ENCODE measurements at places on chromosomes 1 and 21.

DNA sequence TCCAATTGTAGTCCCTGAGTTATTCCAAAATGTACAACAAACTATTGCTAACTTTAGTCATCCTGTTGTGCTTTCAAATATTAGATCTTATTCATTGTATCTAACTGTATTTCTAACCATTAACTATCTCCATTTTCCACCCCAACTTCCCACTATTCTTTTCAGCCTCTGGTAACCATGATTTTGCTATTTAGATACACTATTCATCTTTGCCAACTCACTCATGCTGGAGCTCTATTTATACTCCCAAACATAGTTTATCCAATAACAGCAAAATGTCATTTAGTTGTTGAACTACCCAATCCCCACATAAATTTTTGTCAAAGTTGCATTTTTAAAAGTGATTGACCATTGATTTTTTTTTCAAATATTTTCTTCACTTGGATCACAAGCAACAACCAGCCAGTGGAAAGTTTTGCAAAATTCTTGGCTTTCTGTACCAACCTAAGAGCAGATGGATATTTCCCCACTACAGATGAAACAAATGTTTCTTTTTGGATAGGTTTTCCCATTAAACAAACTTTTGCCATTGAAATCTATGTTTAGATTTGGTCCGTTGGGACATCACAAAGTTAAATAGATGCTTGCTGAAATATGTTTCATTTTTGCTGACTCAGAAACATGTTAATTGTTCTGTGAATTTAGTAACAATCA lies 866.0 kb downstream of the LTN1 start:
- no peak for DNase-seq

GRCh38 chr1:217889401-217889800 lies 258.3 kb downstream of the SPATA17 start:
- DNase-seq: peak; percentile 3

DNA sequence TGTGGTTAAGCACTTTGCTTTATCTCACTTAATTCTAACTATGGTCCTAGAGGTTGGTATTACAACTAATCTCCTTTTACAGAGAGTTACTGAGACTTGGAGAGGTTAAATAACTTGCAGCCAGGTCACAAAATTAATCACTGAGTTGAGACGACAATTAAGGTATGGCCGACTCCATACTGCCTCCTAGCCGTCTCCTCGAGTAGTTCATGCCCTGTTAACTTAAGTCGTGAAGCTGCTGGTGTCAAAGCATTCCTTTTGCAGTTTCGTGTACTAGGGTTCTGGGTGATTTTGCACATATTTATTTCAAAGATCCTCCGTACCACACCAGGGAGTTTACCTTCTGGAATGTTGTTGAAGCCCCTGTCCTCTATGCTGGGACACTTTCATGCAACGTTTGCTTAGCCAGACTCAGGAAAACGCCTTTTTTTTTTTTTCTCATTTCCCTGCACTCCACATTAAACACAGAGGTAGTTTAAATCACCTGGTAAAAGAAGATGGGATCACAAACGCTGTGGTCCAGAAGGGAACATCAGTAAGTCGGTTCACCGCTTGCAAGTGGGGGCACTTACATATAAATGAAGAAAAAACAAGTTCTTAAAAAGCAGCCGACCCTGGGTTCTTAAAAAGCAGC lies 570 bp upstream of the NEK7 start:
- peak; percentile 91 for DNase-seq

GRCh38 chr1:97277891-97278654 lies 556.5 kb downstream of the PTBP2 start:
- no peak for DNase-seq

DNA sequence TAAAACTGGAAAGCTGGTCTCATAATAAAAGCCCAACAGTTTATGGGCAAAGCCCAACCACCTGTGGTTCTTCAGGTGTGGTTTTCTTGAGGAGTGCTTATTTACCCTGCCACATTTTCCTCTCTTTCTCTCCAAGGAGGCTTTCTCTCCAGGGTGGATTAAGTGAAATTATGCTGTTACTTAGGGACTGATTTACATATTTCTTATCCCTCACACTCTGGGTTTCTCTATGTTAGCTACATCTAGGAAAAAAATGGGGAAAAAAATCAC lies 4.8 kb downstream of the TBX19 start:
- no peak for DNase-seq

DNA sequence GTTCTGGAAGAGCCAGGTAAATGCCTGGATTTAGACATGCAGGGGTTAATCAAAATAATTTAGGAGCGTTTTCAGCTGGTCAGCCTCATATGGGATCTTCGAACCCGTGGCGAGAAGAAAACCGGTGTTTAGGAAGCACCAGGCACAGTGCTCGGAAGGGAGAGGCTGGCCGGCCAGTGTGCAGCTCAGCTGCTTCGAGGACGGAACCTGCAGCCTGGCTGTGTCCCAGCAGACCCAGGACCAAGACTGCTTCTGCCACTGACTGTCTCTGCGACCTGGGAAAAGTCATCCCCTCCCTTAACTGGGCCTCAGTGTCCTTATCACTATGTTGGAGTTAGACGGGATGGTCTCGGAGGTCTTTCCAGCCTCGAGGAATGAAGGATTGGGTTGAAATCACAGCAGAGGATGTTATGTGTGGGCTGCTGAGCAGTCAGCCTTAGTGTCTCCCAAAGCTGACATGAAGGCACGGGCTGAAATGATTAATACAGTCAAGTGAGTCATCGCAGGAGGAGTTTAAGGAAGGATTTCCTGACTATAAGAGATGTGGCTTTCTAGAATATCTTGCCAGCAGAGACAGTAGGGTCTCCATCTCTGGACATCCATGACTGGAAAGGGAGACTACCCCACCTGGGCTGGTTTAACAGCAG lies 20.8 kb downstream of the PPFIA4 start:
- DNase-seq: no peak

DNA sequence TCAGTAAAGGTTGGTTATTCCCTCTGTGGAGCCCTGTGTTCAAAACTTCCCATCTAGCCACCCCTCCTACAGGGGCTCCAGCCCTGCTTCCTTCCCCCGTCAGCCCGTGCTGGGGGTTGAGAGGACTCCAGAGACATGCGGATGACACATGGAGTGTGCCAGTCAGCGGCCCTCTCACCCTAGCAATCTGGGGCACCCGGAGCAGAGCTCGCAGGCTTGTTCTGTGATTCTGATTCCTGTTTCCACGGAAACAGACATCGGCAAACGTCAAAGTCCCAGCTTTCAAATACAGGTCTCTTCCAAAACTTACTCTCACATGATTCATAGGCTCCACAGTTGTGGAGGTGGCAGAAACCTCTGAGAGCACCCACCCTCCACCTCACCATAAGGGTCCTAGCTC lies 9.8 kb upstream of the SSBP3 start:
- no peak for DNase-seq

GRCh38 chr1:116794804-116795481 lies 40.7 kb downstream of the CD2 start:
- no peak for DNase-seq

GRCh38 chr1:233033361-233033760 lies 83.0 kb downstream of the NTPCR start:
- DNase-seq: no peak

GRCh38 chr1:156889802-156890580 lies 3.5 kb upstream of the PEAR1 start:
- peak; percentile 81 for DNase-seq

- DNase-seq: no peak
These were observed 19.1 kb downstream of the LRIG2 start for GRCh38 chr1:113091988-113092594.

DNA sequence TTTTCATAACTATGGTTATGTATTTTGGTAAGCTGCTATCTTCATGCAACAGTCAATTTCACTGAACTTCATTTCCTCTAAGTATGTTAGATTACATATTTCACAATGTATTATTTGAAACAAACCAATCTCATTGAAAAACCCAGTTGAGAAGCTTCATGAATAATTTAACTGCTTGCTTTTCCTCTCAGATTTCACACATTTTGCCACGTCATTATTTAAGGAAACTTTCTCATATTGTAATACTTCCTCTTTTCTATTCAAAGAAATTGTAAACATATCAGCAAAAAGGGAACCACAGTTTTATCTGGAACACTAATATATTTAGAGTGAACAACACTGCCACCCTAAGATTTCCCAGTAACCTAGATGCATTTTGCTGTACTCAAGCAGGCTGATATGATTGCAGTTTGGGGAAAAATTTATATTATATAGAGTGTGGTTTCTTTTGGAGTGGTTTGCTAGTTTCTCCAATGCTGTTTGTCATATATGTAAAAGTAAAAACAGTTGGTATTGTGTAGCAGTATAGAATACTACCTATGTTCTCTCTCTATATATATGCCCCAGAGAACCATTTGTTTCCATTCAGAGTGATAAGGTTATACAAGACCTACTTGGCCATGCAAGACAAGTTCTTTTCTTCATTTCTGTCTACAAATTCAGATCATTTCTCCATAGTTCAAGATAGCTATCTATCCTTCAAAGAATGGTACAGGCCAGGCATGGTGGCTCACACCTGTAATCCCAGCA lies 28.4 kb upstream of the AHCTF1 start:
- no peak for DNase-seq

DNA sequence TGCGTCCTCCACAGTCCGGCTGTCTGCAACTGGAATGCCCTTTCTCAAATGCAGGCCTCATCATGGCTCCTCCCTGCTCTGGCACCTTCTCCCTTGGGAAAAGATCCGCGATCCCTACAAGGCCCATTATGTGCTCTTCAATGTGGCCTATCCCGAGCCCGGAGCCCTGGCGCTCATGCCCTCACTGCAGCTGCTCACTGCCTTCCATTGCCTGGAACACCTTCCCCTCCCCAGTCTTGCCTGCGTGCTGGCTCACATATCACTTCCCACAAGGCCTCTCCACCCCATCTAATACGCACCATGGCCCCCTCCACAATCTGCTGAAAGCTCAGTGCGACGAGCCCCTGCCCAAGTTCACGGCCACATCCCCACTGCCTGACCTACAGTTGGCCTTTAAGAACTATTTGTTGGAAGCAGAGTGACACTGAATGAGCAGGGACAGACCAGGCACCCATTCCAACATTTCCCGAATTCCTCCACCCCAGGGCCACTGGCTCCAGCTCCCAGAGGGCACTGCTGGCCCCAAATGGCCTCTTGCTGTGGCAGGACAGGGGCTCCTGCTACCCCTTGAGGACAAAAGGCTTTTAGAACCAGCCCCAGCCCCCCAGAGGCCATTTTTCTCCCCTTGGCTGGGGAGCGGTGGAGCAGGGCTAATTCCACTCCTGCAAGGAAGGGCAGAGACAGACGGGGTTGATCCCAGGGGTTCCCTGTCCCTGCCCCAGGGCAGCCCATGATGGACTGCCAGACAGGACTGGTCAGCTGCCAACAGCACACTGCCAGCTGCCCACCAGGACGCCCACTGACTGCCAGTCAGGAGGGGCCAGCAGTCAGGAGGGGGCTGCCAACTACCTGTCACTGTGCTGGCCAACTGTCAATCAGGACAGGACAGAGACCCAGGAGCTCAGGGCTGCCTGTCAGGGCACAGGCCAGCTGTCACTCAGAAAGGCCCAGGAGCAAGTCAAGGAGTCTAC lies 64.8 kb downstream of the DHRS3 start:
- DNase-seq: no peak

DNA sequence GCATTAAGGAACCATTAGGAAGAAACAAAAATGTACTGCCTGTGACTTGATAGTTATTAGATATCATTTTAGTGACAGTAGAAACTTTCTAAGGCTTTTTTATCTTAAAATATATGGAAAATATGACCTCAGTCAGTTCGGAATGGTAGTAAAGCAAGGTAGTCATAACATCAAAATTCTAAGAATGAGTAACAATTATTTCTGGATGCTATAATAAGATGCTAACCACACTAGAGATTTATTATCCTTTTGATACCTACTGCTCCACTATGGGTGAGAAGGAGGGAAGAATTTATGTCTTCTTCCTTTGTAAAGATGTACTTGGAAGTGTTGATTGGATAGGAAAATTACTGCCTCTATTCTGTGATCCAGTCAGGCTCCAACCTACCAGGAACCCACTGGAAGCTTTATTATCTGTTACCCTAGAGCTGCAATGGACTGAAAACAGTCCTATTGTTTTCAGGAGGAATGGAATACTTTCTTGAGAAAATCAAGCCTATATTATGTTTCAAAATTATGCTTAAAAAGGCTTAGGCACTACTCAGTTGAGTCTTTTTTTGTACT lies 8.8 kb downstream of the FMN2 start:
- DNase-seq: no peak

GRCh38 chr1:150791585-150791984 lies 16.5 kb downstream of the CTSK start:
- DNase-seq: no peak

DNA sequence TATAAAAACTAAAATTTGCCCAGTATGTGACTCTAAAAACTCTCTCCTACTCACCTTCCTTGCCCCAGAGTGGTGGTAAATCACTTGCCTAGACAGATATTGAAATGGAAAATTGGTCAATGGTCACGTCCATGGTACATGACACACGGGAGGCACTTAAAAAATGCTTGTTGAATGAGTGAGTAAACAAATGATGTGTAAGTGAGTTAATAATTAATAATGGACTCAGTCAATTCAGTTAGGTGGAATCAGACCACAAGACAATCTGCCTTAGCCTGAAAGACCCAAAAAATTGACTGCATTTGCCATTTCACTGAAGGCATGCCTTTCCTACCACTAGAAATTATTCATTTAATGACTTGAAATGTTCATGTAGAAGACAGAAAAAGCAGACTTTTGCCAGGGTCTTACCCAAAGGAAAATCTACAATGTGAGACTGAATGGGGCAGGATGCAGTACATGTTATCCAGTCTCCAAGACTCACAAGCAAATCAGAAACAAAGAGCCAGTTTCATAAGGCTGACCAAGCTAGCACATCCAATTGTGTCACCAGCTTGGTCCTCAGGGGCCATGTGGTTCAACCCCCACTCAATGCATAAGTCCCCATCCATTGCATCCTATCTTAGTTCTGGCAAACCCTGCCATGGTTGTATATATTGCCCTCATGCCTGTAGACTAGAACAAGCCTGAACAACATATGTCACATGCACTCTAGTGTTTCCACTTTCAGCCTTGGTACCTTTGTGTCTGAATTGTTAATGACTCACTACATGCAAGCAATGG lies 73.6 kb downstream of the TBX15 start:
- DNase-seq: no peak

DNA sequence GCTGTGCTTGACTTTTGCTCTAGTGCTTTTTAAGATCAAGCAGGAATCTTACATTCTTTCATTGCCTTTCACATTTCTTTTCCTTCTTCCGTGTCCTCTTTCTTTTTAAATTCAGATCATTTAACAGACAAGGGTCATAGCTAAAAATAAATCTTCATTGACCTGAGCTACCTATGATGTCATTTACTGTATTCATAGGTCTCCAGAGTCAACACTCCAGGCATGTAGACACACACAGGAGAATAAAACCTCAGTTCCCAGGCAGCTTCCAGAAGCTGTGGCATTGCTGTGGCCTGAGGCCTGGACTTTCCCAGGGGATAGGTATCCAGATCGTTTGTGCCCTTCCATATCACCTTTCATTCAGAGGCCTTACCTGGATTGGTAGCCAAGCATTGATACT lies 38.5 kb upstream of the ENAH start:
- DNase-seq: no peak

GRCh38 chr1:119680723-119681122 lies 31.0 kb upstream of the PHGDH start:
- DNase-seq: no peak

GRCh38 chr21:42556476-42556875 lies 42.8 kb downstream of the SLC37A1 start:
- DNase-seq: no peak

GRCh38 chr1:226646026-226646869 lies 92.8 kb downstream of the ITPKB start:
- DNase-seq: peak; percentile 42

GRCh38 chr1:44652445-44653106 lies 21.7 kb downstream of the TMEM53 start:
- peak; percentile 84 for DNase-seq
